Activated gamma-delta T cell (primary cell): ENCODE measurements at places on chromosomes 12 and 14.

DNA sequence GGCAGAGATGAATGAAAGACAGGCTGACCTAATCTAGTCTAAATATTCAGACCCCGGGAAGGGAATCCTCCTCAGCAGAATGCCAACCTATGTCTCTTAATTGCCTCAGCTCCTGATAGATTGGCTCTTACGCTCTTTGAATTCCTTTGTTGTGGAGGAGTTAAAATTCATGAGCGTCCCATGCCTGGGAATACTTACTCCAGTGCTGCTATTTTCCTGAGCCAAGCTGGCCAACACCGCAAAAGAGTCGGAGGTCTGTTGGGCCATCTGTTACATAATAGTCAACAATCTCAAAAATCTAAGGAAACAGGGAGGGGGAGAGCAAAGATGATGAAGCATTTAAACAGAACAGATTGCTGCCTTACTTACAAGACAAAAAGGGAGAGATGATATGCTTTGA is 182.8 kb downstream of the ASCL1 start:
- DNase-seq: no peak

GRCh38 chr12:56488041-56488955 is at the start of gene GLS2:
GLS2 (minus strand) TSS chr12:56488161; CDS start chr12:56488118, 43 bp downstream.
- peak; percentile 31 for DNase-seq

- no peak for DNase-seq
Observed at GRCh38 chr12:47823422-47824086, 3.9 kb upstream of the HDAC7 start.

GRCh38 chr12:49160399-49160798 is 28.5 kb downstream of the TUBA1A start:
- DNase-seq: no peak

- no peak for DNase-seq
Observed at GRCh38 chr14:51533872-51534553, 117.7 kb upstream of the FRMD6 start.

DNA sequence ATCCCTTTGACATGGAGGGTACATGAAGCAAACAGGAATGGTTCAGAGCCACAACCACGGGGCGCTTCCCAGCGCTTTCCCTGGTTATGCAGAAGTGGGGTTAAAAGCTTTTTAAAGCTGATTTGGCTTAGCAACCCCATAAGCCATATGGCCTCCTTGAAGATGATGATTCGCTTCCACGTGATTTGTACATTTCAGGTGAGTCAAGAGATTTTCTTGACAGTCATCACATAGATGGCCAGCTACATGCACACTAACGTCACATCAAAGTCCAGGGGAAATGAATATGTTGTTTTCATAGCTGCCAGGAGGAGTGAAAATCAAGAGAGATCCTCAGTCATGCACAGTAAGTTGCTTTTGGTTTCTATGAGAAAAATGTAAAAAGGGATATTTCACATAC is 309.7 kb downstream of the TMEM132D start:
- no peak for DNase-seq

DNA sequence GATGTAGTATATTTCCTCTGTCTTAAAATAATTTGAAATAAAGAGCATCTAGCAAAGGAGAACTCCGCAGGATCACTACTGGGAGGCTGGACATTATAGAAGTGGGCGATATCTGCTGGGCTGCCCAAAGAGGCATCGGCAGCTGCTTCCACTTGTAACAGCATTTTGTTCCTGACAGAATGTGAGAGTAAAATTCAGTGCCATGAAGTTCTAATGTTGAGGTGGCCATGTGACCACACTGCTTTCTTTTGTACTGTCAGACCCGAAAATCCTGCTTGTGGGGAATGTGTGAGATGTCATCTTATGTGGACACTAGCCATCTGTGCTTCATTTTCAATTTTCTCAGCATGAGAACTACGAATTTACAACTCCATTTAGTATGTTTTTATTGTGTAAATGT is 151.9 kb downstream of the ACSS3 start:
- DNase-seq: no peak

GRCh38 chr12:84785951-84786350 is 126.6 kb downstream of the SLC6A15 start:
- no peak for DNase-seq

DNA sequence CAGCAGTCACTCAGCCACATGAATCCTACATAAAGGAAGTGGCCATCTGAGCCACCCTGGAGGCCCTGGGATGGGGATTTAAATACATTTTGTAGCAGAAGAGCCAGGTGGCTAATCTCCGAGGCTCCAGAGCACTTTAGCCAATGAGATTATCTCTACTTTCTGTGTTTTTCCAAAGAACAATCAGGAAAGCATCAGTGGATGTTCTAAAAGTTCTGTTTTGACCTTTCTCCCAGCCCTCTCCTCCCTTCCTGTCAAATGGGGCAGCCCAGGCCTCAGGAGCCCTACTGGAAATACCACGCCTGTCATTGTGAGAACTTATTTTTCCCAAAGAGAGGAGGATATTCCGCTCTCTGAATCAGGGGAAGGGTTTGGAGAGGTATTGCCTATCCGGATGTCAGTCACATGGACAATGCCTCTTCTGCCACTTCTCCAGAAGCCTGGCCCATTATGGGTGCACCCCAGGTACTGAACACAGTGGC is 336.8 kb upstream of the FKBP4 start:
- no peak for DNase-seq

- no peak for DNase-seq
Observed at GRCh38 chr12:116382686-116383530, 105.4 kb upstream of the MED13L start.
